ENCODE measurements at places on chromosomes 3 and 15.

- no peak for DNase-seq
Measured at GRCh38 chr3:21826416-21826815, 75.4 kb upstream of the ZNF385D start.

- DNase-seq, result no peak
Measured at GRCh38 chr3:71127844-71128243, 455.7 kb downstream of the FOXP1 start.

DNA sequence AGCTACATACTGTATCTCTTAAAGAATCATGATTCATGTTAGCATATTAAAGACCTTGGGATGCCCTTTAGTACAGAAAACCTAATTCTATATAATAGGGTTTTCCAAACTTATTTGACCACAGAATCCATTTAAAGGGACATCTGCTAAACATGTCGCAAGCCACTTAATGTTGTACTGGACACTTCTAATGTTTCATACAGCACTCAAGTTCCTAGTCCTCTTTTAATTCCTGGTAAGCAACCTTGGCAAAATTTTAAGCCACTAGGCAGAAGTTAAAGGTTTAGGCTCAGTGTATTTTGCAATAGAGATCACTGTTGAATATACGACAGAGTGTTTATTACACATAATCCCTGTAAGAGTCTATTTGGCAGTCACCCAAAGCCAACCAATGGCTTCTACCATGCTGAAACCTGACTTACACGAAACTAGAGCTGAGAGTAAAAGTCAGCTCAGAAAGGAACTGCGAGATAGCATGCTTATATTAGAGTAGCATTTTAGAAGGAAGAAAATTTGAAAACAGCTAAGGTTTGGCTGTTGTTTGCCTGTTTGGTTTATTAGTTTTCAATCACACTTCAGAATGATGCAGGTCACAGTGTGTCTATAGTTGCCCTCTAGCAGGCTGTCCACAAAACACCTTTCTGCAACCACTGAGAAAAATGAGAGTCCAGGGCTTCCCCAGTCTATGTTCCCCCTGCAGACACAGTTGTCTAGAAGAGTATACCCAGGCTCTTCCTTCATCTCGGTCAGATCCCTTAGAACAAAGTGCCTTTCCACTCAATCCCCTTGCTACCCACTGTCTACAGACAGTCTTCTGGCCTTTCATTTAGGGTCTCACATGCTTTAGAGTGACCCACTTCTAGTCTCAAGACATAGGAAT is 104.4 kb downstream of the FMN1 start:
- DNase-seq, result no peak

GRCh38 chr15:35450492-35450891 is 95.5 kb downstream of the DPH6 start:
- DNase-seq, result no peak

GRCh38 chr15:39801641-39802309 is 19.1 kb upstream of the FSIP1 start:
- no peak for DNase-seq

DNA sequence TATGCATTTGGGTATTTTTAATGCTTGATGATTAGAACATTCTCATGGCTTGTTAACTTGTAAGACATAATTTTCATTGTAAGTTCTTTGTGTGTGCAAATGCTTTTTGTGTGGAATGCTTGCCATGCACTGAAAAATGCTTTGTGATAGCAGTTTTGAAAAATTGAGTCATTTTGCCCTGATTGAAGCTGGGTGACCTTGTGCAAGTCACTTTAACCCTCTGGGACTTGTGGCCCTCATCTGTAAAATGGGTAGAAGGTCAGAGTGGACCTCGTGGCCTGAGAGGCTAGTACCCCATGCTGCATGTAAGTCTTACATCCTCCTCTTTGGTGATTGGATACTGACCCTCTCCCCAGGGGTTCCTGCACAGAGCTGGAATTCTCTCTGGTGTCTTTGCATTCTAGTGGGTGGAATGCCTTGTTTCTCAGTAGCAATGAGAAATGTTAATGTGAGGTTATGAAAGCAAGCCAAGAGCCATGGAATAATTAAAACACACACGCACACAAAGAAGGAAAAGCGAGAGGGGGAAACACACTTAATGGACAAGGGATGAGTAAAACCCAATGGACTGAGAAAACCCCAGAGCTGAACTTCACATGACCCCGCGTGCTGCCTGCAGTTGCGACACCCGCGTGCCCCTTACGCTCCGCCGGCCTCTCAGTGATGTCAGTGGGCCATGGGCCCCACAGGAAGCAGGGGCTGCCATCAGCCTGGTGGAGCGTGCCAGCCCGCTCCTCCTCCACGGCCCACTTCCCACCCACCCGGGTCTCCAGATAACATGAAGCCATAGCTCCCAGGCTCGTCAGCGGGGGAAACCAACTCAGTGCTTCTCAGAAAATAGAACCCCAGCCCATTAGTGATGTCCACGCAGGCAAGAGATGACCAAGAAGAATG is 44.0 kb downstream of the SMAD3 start:
- peak; percentile 40 for DNase-seq

GRCh38 chr3:41603807-41604206 is 358.1 kb downstream of the ULK4 start:
- DNase-seq, result no peak

DNA sequence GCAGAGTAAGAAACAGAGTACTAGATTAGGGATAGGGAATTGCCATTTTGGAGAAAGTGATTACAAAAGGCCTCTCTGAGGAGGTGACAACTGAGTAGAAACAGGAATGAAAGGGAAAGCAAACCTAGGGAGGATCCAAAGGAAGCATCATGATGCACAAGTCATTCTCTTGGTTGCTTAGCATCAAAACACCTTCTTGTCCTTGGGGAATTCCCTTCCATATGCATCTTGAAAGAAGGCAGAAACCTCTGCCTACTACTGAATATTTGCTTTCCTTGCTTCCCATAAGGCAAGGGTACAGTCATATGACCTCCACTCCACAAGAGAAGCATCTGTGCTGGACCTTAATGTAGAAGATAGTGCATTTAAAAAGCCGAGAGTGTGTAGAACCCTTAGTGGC is 24.1 kb downstream of the GABPB1 start:
- DNase-seq, result no peak

GRCh38 chr15:45373976-45374375 is 4.4 kb downstream of the GATM start:
- no peak for DNase-seq
